Stimulated activated CD8-positive, alpha-beta memory T cell treated with anti-CD3 and anti-CD28 coated beads, Interleukin-15, amount 100 ng/mL, for 4 hours (primary cell): ENCODE measurements at places on chromosomes 12 and 14.

DNA sequence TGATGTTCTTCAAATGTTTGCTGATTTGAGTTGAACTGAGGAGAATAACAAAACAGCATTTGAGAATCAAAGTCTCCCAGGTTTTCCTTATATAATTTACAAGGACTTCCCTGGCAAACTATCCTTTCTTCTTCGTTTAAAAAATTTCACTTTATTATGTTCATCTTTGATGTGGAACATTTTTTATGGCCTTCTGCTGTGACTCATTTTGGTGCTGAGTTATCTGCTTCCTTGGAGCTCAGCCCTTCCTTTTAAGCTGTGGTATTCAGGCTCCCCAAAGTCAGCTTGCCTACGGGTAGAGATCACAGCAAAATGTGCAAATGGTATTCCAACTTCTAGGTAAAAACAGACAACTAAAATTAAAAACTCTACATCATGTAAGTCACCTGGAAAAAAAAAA lies 1.4 kb upstream of the ANO4 start:
- no peak for DNase-seq

GRCh38 chr12:2449586-2449985 lies 345.2 kb upstream of the FKBP4 start:
- DNase-seq, result no peak

DNA sequence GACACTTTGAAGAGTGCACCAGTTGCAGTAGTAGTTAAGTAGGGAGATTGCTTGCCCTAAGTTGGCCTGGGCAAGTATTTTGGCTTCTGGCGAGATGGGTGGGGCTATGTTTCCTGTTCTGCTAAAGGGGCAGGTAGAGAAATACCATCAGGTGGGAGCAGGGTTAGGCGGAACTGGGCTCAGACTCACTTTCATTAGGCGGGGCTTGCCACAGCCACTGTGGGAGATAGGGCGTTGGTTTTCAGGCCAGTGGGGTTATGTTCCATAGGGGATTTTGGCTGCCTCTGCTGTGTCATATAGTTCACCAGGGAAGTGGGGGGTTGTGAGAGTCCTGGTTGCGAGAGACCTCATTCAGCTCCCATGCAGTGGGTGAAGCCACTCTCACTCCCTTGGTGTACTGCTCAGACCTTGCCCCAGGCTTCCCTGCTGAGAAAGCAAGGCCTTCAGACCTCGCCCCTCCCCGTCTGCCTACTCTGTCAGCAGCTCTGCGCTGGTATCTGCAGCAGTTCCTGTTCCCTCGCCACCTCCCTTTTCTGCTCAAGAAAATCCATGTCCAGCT lies 43.3 kb downstream of the AEBP2 start:
- DNase-seq, result peak; percentile 6

DNA sequence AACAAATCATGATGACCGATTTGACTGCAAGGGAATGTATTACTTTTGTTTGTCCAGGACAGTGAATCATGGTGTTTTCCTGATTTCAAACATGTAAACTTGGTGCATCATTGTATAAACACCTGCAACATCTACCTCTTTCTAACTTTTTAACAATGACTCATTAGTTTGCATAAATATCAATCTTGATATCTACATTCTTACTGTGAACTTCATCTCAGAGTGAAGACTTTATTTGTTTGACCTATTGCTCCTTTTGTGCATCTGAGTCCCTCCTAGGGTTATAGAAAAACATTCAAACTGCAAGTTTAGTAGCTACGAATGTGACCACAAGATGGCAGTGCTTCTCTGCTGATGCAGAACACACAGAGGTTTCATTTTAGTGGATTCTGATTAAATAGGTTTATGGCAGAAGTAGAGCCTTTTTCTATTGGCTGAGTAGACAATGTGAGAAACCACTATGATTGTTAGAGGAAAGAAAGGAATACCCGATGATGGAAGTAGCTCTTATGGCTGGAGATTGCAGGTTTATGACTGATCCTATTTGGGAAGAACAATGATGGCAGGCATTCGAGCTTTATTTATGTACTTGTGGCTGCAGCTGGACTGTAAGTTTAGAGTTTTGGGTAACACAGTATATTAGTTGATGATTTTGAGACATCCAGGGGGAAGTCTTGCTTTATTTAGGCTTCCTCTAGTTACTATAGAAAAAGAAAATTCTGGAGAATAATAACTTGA lies 244.2 kb upstream of the OR4E1 start:
- DNase-seq, result no peak

DNA sequence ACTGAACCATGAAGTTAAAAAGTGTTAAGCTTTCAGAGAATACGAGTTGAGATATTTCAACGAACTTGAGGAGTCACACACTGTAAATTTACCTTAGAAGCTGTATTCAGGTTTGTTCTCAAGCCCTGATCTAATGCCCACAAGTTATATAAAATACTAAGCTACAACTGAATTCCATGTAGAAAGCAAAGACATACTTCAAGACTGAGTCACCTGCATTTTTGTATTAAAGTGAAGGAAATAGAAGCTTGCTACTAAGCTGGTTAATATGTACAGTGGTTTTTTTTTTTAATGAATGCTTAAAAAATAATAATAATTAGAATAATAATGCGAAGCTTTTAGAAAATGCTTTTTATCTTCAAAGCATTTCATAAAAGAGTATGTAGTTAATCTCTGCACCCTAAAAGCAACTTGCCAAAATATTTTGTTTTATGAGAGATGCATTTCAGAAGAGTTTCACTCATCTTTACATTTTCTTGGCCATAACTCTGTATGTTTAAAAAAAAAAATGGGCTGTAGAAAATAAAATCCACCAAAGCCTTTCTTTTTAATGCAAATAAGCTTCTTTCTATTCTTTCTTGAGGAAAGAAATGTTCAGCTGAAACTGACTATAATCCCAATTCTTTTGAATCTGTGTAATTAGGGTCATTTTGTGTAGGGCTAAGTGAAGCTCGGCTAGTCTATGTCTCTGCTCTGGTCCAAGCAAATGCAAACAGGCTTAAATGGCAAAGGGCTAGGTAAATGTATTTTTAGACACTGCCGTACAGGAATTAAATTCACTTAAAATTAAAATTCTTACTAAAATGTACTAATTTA lies 1047.5 kb upstream of the FLRT2 start:
- DNase-seq, result no peak

- no peak for DNase-seq
These were observed 214.7 kb downstream of the NOVA1 start for GRCh38 chr14:26382901-26383685.

- no peak for DNase-seq
These were observed 5.5 kb downstream of the BTG1 start for GRCh38 chr12:92140156-92140555.
